Cortex of kidney (tissue), 1 donor: ENCODE measurements at places on chromosomes 13 and 19.

DNA sequence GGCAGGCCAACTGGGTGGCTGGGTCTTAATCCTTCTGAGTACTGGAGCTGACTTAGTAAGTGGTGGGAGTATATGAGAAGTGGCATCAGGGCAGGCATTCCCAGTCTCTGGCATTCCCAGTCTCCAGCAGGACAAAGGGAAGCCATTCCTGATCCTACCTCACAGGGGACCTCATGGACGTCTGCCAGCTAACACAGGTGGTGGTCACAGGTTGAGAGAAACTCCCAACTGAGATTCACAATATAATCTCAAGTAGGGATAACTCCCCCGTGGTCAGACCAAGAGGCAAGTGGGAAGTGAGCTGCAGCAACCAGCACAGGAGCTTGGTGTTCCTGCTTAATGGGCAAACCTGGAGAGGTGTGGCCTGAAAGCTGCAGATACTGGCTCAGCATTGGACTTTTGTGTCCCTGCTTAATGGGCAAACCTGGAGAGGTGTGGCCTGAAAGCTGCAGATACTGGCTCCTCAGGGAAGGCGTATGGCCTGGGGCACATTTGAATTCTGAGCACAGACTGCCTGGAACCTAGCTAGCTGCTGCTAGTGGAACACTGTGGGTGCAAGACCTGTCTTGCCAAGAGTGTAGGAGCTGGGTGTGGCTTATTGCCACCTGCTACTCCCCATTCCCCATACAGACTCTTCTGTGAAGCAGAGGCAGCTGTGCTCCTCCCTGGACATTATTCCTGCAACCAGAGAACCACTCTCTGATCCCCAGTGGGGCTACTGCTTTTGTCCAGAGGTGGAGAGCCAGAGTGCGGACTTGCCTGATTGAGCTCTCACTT lies 25.9 kb upstream of the OR10H2 start:
- no peak for DNase-seq

GRCh38 chr13:42395086-42395821 lies 123.3 kb downstream of the AKAP11 start:
- DNase-seq: no peak

GRCh38 chr19:38170334-38170733 lies 53.7 kb downstream of the DPF1 start:
- DNase-seq: no peak

- DNase-seq: no peak
These were observed 141.8 kb downstream of the ABCC4 start for GRCh38 chr13:95159458-95159857.

GRCh38 chr19:30353394-30353945 lies 18.7 kb upstream of the ZNF536 start:
- no peak for DNase-seq

DNA sequence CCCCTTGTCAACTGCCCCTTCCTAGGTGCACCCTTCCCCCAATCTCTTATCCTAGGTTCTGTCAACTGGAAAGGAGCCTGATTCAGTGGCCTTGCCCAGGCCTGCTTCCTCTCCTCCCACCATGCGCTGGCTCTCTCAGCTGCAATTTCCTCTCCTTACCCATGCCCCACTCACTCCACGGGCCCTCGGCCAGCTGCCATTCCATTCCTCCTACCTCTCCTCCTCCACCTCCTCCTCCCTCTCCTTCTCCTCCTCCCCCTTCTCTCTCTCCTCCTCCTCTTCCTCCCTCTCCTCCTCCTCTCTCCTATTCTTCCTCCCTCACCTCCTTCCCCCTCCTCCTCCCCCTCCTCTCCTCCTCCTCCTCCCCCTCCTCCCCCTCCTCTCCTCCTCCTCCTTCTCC lies 9.6 kb upstream of the TIMM44 start:
- DNase-seq: no peak

DNA sequence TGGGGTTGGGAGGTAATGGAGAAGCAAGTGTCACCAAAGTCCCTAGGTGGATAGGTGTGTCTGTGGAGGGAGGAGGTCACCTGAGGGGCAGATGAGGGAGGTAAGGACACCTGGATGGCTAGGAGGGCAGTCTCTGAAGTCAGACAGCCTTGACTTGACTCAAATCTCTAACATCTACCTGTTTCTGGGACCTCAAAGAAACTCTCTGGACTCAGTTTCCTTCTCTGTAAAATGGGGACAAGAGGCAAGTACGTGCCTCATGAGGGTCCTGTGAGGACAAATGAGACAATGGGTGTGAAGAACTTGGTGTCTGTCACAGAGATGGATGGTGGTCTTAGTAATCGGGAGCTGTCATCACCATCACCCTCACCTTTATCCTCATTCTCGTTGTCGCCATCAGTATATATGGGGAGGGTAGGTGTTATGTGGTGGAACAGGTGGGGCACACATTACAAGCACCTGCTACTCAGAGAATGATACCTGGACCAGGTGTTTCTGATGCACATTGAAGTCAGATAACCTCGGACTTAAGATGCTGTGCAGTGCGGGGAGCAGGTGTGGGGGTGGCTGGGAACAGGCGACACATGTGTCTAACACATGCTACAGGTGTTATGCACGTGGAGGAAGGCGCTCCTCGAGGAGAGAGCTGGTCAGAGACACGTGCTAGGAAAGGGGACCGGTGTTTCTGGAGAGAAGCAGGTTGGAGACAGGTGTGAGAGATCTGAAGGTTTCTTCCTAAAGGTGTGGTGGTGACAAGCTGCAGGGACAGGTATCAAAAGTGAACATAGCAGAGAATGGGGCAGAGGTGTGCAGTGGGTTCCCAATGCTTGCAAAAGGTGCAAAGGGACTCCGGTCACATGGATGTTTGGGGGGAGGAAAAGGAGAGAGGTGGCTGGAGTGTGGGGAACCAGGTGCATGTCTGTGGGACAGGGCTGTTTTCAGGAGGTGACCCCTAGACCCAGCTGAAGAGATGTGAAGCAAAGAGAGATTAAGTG lies 3.8 kb downstream of the ERFL start:
- no peak for DNase-seq

DNA sequence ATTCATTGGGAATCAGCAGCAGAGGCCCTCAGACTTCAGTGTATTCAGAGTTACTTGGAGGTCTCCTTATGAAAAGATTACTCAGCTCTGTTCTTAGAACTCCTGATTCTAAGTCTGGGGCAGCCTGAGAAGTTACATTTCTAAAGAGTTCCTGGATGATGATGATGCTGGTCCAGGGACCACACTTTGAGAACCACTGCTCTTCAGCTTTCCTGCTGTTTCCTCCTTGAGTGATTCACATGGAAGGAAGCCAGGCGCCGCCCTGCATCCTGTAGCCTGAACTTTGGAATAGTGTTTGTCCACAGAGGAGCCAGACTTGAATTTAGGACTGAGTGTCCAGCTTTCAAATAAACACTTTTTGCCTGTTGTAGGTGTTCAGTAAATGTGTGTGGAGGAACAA lies 2.9 kb downstream of the CEBPG start:
- no peak for DNase-seq

GRCh38 chr13:31433746-31434145 lies 234.0 kb downstream of the B3GLCT start:
- DNase-seq: no peak

DNA sequence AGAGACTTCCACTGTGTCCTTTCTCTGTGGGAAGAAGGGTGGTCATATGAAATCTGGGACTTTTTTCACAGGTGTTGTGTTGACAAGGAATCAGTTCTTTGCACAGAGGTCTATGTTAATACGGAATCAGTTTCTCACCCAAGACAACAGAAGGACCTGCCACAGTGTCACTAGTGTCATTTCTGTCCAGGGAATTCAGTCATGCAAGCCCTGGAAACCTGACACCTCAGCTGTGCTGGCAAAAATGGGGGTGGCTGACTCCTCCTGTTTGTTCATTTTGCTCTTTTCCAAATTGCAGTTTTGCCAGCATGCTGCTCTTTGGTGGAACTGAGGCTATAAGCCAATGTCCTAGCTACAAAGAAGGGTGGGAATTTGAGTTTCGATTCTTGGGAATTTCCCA lies 49.8 kb upstream of the ESD start:
- no peak for DNase-seq

DNA sequence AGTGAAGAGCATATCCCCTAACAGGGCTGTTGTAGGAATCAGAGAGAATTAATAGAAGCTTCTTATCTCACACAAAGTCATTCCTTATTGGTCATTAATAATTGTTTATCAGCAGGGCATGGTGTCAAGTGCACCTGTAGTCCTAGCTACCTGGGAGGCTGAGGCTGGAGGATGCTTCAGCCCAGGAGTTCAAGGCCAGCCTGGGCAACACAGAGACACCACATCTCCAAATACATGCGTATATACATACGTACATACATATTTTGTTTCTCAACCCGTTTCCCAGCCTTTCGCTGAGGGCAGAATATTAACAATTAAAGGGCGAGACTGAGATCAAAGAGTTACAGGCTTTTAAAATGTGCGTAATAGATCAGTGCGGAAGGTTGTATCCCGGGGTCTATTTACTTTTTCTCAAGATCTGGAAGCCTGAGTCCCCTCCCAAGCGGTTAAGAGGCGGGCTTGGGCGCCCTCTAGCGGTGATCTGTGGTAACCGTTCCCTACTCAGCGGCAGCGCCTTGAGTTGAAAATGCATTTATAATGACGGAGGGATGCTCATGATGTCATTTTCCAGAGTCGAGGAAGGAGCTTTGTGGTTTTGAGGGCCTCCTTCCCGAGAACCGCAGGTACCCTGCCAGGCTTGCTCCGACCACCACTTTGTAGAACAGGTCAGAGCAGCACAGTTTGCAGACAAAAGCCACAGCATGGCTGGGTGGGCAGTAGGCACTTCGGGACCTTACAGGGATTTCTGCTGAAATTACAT lies 169.6 kb upstream of the GPR12 start:
- no peak for DNase-seq

DNA sequence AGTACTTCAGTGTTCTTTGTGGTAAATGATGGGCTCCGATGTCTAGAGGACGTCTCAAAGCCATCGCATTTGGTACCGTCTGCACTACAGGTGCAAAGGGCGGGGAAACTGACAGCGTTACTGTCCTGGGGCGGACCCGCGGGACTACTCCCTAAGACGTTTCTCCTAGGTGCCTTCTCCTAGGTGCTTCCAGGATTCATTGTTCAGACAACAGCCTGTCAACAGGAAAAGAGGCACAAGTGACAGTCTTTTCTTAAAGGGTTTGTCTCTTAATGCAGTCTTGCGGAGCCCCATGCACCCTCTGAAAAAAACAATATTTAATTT lies 1.4 kb downstream of the SERTM1 start:
- no peak for DNase-seq

DNA sequence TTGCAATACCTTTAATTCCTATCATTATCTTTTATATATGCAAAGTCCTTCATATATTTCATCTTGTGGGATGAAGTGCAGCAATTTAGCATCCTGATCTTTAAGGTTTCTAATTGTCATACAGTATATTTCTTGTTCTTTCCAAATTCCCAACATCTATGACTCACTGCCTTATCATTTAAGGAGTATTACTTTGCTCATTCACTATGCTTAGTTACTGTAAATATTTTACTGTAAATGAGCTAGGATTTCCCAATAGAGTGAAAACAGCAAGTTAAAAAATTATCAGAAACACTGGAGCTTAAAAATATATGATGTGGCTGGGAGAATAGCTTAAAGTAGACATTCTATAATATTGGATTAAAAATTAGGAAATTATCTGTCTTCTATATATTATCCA lies 69.9 kb downstream of the SLITRK6 start:
- no peak for DNase-seq

- DNase-seq: no peak
These were observed 23.9 kb downstream of the EDNRB start for GRCh38 chr13:77894743-77895142.

DNA sequence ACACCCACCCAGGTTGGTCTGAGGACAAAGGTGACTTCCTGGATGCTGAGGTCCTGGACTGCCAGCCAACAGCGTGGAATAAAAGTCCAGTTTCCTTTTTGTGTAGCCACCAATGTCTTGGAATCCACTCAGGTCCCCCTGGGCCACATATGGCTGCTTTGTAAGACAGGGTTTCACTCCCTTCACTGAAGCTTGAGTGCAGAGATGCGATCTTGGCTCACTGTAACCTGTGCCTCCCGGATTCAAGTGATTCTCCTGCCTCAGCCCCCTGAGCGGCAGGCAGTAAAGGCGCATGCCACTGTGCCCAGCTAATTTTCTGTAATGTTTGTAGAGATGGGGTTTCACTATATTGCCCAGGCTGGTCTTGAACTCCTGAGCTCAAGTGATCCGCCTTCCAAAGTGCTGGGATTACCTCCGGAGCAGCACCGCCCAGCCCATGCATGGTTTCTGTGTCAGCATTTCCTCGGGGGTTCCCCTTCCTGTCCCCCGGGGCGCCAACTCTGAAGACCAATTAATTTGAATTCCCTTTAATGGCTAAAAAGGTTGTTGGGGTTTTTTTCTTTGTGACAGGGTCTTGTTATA lies 17.5 kb downstream of the KANK2 start:
- no peak for DNase-seq

GRCh38 chr19:11434703-11435056 lies 241 bp downstream of the ODAD3 start:
- no peak for DNase-seq

GRCh38 chr13:105336706-105337576 lies 1198.5 kb downstream of the EFNB2 start:
- DNase-seq: no peak

DNA sequence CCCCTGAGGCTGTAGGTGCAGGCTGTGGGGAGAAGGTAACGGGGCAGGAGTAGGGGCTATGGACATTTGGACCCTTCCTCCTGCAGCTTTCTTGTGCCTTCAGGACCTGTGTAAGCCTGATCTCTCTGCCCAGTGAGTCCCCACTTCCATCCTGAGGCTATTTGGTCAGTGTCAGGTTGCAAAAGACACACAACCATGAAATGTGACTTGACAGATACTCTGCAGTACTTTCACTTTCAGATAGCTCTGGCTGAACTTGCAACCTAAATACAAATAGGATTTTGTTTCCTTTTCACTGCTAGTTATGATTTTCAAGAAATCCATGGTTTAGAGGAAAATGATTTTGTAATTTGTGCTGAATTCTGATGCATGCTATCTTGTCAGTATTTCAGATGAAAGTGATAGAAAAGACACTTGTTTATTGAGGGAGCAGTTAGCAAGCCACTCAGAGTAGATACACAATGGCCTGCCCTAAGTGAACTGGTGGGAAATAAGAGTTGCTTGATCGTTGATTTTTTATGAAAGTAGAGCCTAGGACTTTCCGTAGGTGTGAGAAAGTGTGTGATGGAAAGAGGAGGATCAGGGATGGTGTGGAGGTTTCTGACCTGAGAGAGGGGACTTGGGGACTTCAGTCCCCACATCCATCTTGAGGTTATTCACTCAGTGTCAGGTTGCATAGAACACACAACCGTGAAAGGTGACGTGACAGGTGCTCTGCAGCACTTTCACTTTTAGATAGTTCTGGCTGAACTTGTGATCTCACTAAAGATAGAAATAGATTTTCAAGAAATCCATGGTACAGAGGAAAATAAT lies 18.1 kb upstream of the EID2 start:
- no peak for DNase-seq

DNA sequence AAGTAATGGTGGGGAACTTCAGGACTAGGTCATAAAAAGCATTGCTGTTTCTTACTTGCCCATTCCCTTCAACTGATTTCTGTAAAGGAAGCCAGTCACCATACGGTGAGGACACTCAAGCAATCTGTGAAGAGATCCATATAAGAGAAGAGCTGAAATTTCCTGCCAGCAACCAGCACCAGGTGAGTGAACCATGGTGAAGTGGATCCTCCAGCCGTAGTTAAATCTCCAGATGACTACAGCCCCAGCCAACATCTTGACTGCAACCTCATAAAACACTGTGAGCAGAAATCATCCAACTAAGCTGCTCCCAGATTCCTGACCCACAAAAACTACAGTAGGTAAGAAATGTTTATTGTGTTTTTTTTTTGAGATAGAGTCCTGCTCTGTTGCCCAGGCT lies 3.8 kb upstream of the SLC6A16 start:
- DNase-seq: no peak

- no peak for DNase-seq
These were observed 54.0 kb downstream of the RFX2 start for GRCh38 chr19:6056282-6056741.
